ENCODE measurements at places on chromosomes 2 and 18.

- DNase-seq, result no peak
These were observed 146.4 kb downstream of the SH3RF3 start for GRCh38 chr2:109275120-109276012.

DNA sequence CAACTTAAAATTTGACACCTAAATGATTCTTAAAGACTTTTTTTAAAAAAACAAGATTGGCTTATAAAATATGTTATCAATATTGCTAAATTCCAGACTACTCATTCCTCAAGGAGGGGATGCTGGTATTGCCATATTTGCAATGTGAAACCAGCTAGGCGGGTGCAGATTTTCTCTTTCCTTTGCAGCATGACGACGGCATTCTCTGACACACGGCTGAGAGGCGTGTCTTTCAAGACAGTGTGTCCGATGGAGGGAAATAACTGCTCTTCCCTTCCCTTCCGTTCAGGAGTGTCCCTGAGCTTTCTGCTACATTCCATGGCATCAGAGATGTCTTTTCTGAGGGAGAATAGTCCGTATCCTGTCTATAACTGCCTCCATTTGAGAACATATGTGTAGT lies 38.2 kb upstream of the CNGA3 start:
- no peak for DNase-seq

- no peak for DNase-seq
These were observed 1.6 kb downstream of the PPP3R1 start for GRCh38 chr2:68250652-68251186.

GRCh38 chr2:135744760-135745314 lies 3.2 kb downstream of the UBXN4 start:
- DNase-seq, result no peak

GRCh38 chr18:28767201-28767600 lies 590.3 kb upstream of the CDH2 start:
- no peak for DNase-seq

DNA sequence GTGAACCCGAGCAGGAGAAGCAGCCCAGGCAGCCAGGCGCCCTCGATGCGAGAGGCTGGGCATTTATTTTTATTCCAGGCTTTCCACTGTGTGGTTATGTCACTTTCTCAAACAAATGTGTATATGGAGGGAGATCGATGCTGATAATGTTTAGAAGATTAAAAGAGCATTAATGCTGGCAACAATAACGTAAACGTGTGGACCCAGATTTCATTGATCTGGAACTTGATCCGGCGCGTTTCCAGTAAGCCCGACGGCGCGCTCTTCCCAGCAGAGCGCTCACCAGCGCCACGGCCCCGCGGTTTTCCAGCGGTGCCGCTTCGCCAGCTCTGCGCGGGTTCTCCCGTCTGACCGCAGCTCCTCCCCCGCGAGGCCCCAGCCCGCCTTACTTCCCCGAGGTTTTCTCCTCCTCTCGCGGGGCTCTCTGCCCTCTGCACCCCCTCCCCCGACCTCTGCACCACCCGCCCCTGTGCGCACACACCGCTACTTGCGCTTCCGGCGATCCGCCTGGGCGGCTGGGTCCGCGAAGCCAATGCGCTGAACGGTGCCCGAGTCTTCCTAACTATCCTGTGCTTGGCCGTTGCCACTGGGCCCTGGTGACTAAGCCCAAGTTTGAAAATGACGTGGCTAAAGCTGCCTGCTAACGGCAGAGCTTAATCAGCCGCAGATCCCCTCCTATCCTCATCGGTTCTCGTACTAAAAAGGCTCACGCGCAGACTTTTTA lies 6.1 kb downstream of the ONECUT2 start:
- no peak for DNase-seq

GRCh38 chr2:106130251-106130998 lies 63.7 kb downstream of the UXS1 start:
- DNase-seq, result no peak

DNA sequence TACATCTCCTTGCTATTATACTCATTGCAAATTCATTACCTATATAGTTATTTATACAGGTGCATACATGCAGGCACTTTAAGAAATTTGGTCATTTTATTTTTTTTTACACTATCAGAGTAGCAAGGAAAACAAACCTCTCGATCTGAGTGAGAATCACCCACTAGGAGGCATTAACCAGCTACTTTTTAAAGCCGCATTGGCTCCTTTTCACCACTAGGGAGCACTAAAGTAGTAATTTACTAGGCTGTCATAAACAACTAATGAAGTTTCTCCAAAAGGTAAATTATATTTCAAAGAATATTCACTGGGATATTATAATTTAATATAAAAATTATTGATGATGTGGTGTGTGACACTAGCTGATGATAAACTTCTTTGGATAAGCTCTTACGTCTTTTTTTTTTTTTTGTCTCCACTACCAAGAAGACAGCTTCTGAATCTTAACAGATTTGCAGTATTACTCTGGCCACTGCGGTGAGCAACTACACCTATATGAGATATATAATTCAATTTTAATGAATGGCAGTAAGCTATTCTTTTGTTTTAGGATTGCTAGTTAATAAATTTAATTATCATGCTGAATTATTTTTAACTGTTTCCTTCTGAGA lies 101.9 kb downstream of the NOL4 start:
- DNase-seq, result peak; percentile 61

GRCh38 chr18:56479841-56480240 lies 158.6 kb downstream of the TXNL1 start:
- DNase-seq, result no peak

DNA sequence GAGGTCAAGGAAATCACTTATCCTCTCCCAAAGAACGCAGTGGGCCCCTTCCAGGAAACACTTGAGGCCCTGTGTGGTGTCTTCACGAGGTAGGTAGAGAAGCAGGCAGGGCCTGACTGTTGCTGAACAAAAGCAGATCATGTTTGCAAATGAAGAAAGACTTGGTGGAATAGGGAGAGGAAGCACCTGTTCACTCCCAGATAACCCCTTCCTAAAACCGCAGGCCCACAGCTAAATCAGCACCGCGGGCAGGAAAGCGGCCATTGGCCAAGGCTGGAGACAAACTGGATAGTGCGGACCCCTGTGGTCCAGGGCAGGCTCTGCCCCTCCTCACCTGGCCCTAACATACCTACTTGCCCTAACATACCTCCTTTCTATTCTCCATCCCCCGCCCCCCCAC lies 64.9 kb upstream of the KLHL29 start:
- DNase-seq, result no peak

- DNase-seq, result no peak
These were observed 18.8 kb upstream of the TAF1B start for GRCh38 chr2:9824441-9824840.

- DNase-seq, result no peak
These were observed 35.3 kb downstream of the MYO5B start for GRCh38 chr18:50159654-50160046.

DNA sequence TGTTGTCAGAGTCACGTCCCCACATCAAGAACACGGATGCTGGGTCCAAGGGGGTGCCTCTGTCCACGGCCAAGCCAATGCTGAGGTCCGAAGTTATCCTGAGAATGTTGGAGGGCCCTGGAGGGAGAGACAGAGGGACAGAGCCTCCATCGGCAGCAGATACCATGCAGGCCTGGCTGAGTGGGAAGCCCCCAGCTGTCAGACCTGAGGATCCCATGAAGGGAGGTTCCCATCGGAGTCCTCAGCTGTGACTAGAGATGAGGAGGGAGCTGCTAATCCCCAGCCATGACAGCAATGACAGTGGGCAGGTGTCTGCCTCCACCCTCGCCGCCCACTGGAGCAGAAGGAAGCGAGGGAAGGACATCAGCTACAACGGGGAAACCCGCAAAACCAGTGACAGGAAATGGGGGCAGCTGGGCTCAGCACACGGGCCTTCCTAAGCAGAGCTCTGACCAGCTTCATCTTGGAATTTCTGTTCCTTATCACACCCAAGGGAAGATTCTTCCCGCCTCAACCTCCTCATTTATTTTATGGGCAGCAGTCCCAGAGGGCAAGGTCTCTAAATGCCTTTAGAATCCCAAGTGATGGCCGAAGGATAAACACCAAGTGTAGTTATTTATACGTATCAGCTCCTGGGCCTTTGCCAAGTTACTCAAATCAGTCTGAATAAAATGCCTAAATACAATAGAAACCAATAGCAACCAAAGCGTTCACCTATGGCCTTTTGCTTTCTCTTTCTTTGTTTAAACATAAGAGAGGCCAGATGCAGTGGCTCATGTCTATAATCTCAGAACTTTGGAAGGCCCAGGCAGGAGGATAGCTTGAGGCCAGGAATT lies 32.2 kb downstream of the FAM178B start:
- no peak for DNase-seq

GRCh38 chr2:101983928-101984327 lies 7.8 kb upstream of the IL1R2 start:
- no peak for DNase-seq

GRCh38 chr2:70828914-70829824 lies 6.4 kb downstream of the CD207 start:
- no peak for DNase-seq

DNA sequence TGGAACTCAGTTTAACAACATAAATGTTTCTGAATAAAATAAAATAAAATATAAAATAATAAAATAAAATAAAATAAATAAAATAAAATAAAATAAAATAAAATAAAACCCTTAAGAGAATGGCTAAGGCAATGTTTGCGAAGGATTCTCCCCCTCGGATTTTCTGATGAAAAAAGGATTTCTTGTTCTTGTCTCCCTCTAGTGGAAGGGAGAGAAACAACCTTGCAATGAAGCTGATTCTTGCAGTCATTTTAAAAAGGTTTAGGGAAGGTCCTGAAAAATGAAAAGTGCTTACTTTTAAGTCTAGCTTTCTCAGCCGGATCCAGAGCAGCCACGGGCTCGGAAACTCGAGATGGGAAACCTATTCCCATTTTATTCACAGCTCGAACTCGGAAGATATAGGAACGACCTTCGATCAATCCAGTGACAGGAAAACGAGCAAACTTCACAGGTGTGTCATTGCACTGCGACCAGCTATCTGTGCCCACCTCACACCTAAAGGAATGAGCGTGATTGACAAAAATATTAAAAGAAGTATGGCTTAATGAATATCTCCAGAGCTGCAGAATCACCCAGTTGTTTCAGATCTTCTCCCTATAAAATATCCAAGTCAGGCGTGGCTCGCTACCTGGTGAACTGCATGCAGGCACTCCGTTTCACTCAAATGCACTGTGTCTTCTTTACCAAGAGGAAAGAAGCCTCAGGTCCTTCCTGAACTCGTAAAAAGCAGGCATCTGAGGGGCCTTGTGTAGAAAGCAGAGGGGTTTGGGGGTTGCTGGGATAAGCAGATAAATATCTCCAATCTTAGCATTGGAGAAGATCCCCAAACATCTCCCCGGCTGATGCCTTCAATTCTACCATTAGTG lies 68.1 kb downstream of the MYOM1 start:
- DNase-seq, result peak; percentile 38

GRCh38 chr2:107545066-107545465 lies 281.6 kb upstream of the RGPD4 start:
- no peak for DNase-seq

DNA sequence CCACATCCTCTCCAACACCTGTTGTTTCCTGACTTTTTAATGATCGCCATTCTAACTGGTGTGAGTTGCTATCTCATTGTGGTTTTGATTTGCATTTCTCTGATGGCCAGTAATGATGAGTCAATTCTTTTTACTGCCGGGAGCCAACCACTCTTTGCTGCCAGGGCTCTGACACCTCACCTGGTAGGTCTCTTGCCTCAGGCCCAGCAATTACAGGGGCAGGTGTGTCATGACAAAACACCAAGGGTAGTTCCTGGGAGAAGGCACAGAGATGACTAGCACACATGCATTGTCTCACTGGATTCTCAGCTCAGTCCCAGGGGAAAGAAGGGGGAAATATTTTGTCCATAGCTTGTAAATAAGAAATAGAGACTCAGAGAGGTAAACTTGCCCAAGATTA lies 122.3 kb downstream of the CHST9 start:
- no peak for DNase-seq

DNA sequence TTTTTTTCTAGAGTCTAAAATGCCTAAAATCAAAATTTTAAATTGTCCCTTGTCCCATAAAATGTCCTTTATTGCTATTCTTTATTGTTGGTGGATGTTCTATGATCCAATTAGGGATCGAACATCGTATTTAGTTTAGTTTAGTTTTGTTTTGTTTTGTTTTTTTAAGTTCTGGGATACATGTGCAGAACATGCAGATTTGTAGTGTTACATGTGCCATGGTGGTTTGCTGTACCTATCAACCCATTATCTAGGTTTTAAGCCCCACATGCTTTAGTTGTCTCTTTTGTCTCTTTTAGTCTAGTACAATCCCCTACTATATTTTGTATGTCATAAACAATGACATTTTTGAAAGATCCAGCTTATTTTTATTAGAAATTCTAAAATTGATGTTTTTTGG lies 8.8 kb upstream of the DSG1 start:
- DNase-seq, result no peak

GRCh38 chr2:96893289-96894150 lies 23.6 kb upstream of the SEMA4C start:
- DNase-seq, result no peak

DNA sequence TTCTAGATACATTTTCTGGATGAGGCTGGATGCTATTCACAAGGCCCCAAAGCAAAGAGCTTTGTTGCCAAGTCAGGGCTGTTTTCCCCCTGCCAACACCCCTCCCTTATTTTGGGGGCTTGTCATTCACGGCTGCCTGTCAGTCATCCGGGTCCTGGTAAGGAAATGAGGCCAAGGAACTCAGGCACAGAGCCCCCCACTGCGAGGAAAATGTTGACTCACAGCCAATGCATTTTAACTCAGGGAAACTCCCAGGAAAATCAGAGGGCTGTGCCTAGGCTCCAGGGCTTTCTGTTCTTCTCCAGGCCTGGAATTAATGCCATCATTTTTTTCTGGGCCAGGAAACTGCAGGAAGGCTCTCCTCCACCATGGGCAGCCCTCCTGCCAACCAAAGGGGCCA lies 241.1 kb downstream of the SMAD2 start:
- no peak for DNase-seq

- DNase-seq, result no peak
These were observed 32.2 kb upstream of the HNRNPA3 start for GRCh38 chr2:177180269-177181000.

- no peak for DNase-seq
These were observed 1506.6 kb downstream of the LRP1B start for GRCh38 chr2:140624200-140624599.

DNA sequence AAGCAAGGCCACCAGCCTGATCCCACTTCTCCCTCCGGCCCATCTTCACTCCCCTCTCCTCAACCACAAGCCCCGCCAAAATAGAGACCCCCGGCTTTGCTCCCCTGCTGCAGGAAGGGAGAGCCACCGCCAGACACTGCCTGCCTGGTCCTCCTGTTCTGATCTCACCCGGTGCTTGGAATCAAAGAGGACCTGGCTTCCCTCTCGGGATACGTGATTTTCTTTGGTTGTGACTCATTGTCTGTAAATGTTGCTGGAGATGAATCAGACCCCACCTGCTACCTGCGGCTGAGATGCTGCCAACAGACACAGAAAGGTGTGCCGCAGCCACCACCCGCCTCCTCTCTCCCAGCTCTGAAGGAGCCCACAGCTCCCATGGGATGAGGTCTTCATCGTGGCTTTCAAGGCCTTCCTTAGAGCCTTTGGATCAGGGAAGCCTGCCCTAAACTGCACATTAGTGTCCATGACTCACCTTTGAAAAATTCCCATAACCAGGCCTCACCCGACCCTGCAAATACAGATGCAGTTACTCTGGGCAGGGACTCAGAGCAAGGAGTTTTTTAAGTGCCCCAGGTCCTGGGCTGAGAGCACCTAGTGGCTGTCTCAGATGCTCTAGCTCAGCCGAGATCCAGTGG lies 79.4 kb upstream of the ZNF532 start:
- DNase-seq, result no peak
